Renal cortical epithelial cell (primary cell): ENCODE measurements at places on chromosomes 5 and 9. TPM values are rescaled to one million over a fixed set of nuclear protein-coding genes. Genes with fewer than 3 reads are reported as not detected.

DNA sequence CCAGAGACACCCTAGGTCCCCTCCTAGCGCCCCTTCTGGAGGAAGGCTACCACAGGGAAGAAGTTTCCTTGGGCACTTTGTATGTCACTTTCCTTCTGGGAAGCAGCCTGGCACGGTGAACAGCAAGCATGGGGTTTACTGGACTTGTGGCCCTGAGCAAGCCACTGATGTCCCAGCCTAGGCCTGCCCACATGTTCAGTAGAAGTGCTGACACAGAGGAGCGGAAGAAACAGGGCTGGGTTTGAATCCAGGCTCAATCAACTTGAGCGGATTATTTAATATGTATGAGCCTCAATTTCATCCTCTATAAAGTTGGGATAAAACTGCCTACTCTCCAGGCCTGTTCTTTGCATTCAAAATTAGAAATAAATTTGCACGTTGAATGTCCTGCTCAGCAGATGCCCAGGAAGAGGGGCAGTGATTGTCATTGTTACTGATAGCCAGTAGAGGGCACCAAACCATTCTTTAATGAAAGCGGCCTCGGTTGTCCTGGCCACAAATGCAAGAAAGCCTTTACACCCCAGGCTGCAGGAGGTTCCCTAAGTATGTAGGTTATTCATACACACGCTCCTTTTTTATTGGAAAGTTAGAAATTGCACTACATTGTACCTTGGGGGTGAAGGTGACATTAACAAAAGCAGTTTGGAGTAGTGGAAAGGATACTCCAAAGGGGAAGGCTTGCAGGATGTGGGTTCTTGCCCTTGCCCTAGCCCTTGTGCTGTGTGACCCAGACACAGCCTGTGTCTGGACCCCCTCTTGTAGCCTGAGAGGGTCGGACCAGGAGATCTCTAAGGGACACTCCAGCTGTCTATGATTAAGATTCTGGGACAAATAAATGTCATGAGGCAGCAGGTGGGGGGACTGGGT lies 13.4 kb upstream of the XPA start:
- peak; percentile 78 for DNase-seq

- DNase-seq: peak; percentile 44
These were observed 96.7 kb upstream of the RETREG1 start for GRCh38 chr5:16713386-16713928.

GRCh38 chr9:121138973-121139372 lies 62.7 kb downstream of the RAB14 start:
- no peak for DNase-seq

Gene CCDC183
- total RNA-seq: 0.94 TPM in 1 of 2 replicates, not detected in the other

Gene PCDHGA1
- total RNA-seq: under 0.01 and 0.80 TPM in 2 replicates
